ENCODE measurements at places on chromosomes 6 and 20. TPM values are rescaled to one million over a fixed set of nuclear protein-coding genes. Genes with fewer than 3 reads are reported as not detected.

PHACTR1 gene
- total RNA-seq: 2.3 TPM

FKBP5 gene
- total RNA-seq: 6.1 TPM

JAG1 gene
- total RNA-seq: 34.9 TPM

BPIFA1 gene
- not detected for total RNA-seq

RTN4IP1 gene
- 13.1 TPM for total RNA-seq

C20orf202 gene
- total RNA-seq: under 0.01 TPM

ZNF133 gene
- total RNA-seq: 26.0 TPM

NNAT gene
- 1.5 TPM for total RNA-seq

NT5E gene
- total RNA-seq: 428 TPM

ROS1 gene
- not detected for total RNA-seq

TXLNB gene
- 4.1 TPM for total RNA-seq

ARFGEF3 gene
- 0.44 TPM for total RNA-seq

CSNK2A1 gene
- 156 TPM for total RNA-seq

CTAGE9 gene
- not detected for total RNA-seq

ZNF512B gene
- total RNA-seq: 7.6 TPM

SLC22A1 gene
- total RNA-seq: 1.3 TPM

NKX2-4 gene
- total RNA-seq: not detected

SLC22A7 gene
- not detected for total RNA-seq

KCNS1 gene
- 0.29 TPM for total RNA-seq

OR2H1 gene
- total RNA-seq: not detected

HLA-DRB5 gene
- total RNA-seq: 0.15 TPM

TMEM244 gene
- total RNA-seq: not detected

OSER1 gene
- total RNA-seq: 54.1 TPM

TPX2 gene
- total RNA-seq: 6.9 TPM

LY6G5C gene
- 0.73 TPM for total RNA-seq
